ENCODE measurements at places on chromosomes 4 and X.

DNA sequence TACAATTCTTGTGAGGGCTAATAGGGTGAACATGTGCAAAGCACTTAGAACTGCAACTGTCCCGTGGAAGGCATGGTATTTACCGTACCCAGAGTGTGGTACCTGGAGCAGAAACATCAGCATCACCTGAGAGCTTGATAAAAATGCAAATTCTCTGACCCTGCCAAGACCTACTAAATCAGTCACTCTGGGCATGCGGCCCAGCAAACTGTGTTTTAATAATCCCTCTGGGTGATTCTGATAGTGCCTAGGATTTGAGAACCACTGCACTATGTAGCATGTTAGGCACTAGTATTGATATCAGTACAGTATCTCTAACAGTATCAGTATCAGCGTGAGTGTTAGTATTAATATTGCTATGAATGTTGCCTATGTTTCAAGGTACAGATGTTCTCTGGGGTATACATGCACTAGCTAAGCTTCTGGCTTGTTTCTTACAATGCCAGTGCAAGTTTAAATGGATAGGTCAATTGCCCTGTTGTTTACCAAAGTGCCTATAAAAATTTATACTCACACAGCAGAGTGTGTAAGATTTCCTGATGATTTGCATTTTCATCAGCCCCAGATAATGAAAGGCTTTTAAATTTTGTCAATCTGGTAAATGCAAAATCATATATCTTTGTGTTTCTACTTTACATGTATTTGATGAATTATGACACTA is 354.0 kb downstream of the HS3ST1 start:
- no peak for DNase-seq

DNA sequence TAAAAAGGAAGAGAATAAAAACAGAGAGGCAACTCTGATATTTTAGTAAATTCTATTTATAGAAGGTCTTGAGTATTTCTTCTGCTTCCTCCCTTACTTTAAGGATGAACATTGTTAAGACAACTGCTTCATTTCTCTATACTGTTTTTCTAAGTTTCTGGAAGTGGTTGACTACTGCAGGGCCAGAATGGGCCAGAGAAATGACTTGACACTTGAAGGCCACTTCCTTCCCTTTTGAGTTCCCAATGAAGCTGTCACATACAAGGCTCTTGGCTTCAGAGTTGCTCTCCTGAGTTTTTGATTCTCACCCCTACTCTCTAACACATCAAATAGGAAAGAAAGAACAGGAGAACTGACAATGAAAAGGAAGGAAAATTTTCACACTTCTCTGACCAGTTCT is 37.6 kb downstream of the PKD2 start:
- DNase-seq: no peak

DNA sequence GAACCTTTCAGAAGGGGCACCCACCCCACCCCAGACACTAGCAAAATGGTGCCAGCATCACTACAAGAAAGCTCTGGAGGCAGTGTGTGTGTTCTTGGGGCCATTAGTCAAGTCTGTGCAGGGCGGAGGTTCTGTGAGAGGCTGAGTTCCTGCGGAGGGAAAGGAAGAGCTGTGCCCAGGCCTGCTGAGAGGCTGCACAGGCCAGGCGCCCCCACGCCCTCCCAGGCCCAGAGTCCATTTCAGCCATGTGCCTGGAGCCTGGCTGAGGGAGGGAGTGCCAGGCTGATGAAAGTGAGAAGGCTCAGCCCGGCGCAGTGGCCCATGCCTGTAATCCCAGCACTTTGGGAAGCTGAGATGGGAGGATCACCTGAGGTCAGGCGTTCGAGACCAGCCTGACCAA is 90.0 kb downstream of the DCTD start:
- no peak for DNase-seq

DNA sequence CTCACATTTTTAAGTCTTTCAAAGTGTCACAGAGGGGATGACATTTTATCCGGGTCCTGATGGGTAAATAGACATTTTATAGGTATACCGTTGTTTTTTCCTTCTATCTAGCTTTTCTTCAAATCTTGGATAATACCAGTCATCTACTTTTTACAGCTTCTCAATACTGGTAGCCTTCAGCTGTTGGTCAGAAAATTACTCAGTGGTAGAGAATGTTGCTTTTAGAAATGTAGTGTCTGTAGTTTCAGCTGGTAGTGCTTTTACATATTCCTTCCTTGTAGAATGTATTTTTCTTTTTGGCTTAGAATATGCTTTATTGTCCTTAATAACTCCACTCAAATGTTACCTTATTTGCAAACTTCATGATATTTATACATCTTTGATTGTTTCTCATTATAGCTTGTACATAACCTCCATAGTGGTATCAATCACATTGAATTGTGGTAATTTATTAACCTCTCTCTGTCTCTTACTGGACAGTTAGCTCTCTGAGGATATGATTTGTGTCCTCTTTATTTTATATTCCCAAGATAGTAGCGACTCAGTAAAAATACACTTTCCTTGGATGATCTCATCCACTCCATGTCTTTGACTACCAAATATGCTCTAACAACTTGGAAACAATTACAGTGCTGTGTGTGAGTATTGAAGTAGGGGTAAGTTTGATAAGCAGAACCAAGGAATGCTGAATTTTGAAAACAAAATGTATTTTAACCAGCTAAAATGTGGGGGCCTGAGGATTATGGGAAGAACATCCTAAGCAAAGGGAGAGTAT is 53.8 kb downstream of the RAP1GDS1 start:
- DNase-seq: no peak

DNA sequence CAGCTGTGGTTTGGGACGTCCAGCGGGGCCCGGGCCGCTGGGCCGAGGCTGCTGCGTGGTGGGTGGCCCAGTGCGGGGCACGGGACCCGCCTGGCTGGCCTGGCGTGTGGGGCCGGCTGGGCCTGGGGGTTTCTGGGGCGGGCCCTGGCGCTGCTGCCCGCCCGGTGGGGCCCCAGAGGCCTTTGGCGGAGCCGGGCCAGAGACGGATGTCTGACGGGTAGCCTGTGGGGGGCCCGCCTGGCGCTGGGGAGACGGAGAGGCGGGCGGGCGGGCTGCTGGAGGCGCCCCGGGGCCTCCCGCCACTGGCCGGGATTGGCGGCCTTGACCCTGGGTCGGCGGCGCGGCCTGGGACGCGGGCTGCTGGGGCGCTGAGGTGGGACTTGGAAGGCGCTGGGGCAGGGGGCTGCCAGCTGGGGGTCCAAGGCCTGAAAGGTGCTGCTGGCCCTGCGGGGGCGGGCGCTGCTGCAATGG is 8.1 kb upstream of the TIMP1 start:
- no peak for DNase-seq

DNA sequence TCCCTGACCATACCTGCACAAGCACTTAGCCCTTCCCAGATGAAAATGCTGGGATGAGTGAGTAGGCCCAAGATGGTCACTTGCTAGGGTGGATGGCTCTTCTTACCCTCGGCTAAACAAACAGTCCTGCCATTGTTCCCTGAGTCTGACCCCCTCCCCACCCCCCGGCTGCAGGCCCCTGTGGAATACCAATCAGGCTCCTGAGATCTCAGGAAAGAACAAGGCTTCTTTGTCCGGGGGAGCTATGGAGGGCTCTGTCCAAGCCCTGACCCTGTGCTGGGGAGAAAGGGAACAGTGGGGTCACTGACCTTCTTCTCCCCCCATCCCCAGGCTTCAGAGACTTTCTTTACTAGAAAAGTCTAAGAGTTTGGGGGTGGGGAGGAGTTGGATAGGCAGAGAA is 6.0 kb downstream of the PLP1 start:
- DNase-seq: no peak

- no peak for DNase-seq
These were observed 27.3 kb downstream of the CSN3 start for GRCh38 chr4:70269674-70270073.

- DNase-seq: no peak
These were observed 153.5 kb downstream of the SH3BGRL start for GRCh38 chrX:81355436-81355835.

GRCh38 chr4:26372525-26373172 is 51.8 kb downstream of the RBPJ start:
- DNase-seq: no peak

DNA sequence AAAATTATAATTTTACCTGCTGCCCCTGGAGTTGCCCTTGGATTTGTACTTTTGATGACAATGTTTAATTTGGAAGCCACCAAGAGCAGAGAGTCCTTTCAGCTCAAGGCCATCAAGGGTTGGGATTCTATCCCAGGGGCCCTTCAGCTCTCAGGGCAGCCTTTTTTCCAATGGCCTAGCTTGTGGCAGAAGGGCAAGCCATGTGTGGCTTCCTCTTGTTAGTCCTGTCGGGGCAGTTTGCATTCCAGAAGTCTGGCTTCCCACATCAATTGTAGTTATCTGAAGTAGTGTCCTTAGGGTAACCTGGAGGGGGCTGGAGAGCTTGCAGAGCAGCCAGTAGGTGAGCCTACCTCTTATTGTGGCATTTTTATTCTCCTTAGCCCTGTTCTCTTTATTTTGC is 569.4 kb downstream of the TRAM1L1 start:
- DNase-seq: no peak

GRCh38 chr4:187227907-187228704 is 504.4 kb upstream of the FAT1 start:
- no peak for DNase-seq

DNA sequence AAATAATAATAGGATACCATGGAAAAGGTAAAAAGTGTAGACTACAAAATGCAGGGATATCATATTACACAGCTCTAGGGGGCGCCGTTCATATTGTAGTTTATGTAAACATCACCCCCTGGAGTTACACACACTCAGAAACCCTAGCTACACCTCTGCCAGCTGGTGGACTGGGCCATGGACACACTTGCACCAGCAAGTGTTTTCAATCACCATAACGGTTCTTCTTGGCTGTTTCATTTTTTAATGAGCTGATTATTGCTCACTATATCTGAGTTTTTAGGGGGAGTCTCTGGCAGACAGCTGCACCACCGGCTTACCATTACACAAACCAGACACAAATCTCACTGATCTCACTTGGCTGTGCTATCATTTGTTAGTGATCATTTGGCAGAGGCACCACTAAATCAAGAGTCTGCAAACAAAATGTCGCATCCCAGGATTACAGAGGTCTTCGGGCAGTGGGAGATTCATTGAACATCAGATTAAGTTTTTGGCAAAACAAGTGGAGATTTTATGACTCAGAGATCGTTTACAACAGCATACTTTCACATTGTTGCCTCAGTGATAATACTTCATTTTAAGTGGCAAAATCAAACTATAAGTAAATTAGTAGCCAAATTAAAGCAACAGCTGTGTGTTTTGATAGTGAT is 185.7 kb downstream of the UNC5C start:
- no peak for DNase-seq

GRCh38 chr4:185112104-185112503 is 31.0 kb upstream of the SLC25A4 start:
- no peak for DNase-seq

- no peak for DNase-seq
These were observed 46.3 kb downstream of the ATP10D start for GRCh38 chr4:47531241-47531953.

DNA sequence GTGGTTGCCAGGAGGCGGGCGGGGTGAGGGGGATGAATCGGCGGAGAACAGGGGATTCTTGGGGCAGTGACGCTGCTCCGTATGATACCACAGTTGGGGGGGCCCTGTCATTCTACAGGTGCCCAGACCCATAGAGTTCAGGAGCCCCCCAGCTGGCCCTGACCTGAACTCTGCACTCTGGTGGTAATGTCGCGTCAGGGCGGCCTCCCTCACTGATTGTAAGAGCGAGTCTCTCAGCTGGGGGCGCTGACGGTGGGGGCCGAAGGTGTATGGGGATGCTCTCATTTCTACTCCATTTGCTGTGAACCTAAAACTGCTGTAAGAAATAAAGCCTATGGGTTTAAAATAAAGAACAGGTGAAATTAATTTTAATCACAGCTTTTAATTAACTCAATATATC is 91.8 kb upstream of the PSAPL1 start:
- DNase-seq: no peak

DNA sequence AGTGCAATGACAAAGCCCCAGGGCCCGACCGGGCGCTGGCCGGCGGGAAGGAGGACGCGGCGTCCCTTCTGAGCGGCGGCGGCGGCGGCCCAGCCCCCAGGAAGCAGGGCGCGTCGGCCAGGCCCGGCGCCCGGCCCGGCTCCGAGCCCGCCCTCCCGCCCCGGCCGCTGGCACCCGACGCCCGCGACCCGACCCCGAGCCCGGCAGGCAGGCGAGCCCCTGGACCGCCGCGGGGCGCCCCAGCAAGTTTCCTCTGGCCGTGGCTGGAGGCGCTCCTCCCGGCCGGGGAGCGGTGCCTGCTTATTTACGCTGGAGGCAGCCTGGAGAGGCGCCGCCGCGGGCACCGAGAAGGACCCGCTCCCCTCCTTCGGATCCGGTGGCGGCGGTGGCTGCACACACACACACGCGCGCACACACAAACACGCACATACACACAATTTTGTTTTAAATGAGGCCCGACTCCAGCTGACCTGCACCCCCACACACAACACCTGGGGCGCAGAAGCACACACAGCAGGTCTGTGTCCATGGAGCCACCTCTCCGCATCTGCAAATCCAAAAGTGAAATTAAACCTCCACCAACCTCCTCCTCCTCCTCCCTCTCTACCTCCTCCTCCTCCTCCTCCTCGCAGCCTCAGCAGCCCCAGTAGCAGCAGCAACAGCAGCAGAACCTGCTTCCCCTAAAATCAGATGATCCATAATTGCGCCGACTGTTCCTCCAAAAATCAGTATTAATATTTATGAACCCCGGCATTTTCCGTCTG is 669 bp downstream of the IRF2 start:
- no peak for DNase-seq

GRCh38 chr4:7790999-7791398 is 148.7 kb downstream of the AFAP1 start:
- no peak for DNase-seq

DNA sequence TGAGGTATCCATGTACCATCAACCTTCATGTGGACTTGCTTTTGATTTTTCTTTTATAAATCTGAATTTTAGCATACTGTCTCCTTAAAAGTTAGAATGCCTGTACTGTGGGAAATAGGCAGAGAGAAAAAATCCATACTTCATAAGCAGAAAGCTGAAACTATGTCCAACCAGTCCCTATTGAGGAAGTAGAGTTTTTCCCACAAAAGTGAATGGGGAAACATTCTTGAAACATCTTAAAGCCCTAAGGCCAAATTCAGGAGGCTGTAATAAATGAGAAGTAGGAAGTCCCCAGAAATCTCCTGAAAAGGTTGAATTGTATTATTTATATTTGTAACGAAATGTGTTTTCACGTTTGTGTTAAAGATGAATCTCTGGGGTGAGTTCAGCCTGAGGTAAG is 56.3 kb downstream of the ENOX2 start:
- DNase-seq: no peak

Measured in stimulated activated CD8-positive, alpha-beta memory T cell treated with anti-CD3 and anti-CD28 coated beads, Interleukin-7, amount 100 ng/mL, for 24 hours (primary cell).